ENCODE measurements at places on chromosomes 3 and 15.

GRCh38 chr15:83306561-83306960 lies 22.1 kb upstream of the BNC1 start:
- DNase-seq = no peak

GRCh38 chr3:93961026-93961425 lies 12.7 kb downstream of the PROS1 start:
- no peak for DNase-seq

DNA sequence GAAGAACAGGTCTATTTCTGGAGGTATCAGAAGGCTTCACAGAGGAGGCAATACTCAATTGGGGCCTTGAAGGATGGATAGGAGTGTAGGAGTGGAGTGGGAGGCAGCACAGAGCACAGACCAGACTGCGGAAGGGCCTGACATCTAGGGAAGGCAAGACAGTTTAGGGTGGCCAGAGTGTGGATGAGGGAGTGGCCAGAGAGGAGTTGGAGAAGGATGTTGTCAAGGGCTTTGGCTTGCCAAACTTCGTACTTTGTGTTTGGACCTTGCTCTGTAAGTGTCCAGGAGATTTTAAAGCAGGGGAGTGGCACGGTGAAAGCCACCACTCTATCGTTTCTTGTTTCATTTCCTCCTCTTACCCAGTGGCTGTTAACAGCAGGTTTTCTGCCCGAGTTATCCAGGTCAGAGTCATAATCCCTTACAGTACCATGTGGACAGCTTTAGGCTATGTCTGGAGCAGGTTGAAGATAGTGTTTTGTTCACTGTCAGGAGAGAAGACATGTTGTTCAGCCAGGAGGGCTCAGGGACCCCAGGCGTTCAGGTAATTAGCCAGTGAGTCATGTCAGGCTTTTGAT lies 12.3 kb downstream of the SMAD3 start:
- DNase-seq = no peak

DNA sequence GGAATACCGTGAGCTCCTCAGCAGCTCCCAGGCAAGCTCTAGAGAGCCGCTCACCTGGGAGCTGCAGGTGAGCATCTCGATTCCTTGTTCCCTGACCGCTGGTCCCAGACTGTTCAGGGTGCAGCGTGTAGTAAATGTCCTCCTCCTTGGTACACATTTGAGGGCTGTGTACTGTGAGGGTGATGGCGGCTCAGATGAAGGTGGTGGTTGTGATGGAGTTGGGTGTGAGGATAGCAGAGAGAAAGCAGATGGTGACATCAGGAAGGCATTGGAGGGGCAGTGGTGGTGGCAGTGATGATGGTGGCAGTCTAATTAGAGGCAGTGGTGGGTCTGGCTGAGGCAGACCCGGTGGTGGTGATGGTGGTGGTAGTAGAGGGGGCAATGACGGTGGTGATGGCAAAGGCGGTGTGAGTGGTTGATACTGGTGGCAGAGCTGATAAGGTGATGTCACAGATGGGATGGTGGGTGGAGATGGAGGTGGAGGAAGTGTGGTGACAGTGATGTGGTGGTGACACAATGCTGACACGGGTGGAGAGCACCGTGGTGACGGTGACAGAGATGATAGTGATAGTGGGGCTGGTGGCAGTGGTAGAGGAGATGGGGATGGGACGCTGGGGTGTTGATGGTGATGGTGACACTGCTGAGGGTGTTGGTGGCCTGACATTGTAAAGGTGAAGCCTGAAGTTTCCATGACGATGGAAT lies at the start of gene DNAJB8:
TSS of gene DNAJB8 (minus strand) at position 51 of the 702 bp plus-strand sequence. CDS start 3,645 bp downstream, outside the sequence.
- no peak for DNase-seq

- no peak for DNase-seq
Observed at GRCh38 chr15:101476756-101477155, 12.8 kb downstream of the PCSK6 start.

DNA sequence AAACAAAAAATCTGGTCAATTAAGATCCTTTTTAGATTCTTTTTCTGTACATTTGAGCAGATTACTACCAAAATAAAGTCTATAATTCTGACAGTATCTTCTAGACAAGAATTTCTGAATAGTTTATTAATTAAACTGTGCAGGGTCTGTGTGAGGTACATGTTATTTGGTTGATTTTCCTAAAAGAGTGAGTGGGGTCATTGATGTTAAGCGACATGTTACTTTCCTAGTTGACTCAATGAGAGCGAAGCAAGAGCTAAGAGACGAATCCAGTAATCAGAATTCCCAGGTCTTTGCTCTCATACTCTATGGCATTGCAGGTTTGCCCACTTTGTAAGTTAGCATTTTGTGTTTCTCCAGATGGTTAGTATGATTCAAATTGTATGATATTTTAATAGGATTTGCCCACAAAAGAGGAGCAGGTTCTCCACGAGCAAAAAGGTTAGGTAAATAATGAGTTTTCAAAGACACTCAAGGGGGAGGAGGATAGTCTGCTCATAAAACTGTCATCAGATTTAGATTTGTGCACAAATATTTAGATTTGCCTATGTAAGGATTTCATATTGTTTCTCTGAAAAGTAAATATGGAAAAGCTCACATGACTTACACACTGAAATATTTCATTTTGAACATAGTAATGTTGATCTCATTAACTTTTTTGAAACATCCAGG lies 217.2 kb upstream of the CGNL1 start:
- no peak for DNase-seq

Measured in AG09319 (cell line).